ENCODE measurements at places on chromosomes 12 and 14.

DNA sequence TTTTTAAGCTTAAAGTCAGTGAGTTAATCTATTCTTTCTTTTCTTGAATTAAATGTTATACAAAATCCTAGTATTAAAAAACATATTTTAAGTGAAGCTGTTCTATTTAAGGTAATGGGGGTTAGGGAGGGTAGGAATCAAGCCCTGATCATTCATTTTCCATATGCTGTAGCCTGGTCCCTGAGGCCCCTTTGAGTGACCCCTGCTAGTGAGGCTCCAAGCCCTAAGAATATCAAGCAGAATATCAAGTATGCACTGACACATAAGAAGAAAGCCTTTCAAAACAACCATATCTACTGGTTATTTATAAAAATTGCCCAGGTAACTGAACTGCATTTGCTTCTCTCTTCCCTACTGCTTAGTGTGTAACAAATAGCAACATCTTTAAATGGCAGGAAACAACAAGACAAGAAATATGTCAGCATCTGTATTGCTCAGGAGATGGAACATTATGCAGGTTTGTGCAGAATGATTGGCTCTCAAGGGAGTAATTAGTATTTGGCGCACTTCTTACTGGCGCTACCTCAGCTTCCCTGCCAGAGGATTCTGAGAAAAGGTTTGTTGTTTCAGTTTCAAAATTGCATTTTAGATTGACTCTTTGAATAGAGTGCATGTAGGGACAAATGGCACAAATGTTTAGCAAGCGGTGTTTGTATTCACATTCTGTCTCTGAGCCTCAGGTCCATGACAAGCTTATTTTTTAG, 223.0 kb downstream of the DUSP6 start:
- H3K4me1 ChIP-seq: no peaks in the 10 kb centered on the region
- H3K27me3 ChIP-seq: no peaks in the 10 kb centered on the region
- no peak overlapping the region for H3K27ac ChIP-seq
- H3K36me3 ChIP-seq: no peaks in the 10 kb centered on the region

GRCh38 chr12:57270966-57271470, 20.0 kb upstream of the STAC3 start:
- no peaks in the 10 kb centered on the region for H3K27me3 ChIP-seq
- H3K27ac ChIP-seq: no peak overlapping the region
- no peaks in the 10 kb centered on the region for H3K4me1 ChIP-seq
- H3K4me3 ChIP-seq: no peak overlapping the region
- no peaks in the 10 kb centered on the region for H3K36me3 ChIP-seq

DNA sequence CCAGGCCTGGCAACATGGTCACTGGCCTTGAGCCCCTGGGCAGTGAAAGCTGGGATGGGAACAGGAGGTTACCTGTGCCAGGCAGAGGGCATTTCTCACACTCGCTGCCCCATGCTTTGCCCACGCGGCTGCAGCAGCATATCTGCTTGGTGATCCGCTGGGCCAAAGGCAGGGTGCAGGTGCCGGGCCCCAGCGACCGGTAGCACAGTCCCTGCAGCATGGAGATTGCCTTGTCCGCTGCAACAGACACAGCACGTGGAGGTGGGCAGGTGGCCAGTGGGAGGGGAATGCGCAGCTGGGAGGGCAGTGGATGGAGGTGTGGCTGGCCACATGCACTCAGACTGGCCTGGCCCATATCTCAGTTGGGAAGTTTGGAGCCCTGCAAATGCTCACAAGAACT, 35.3 kb downstream of the ISCA2 start:
- H3K4me1 ChIP-seq: peaks cover 3% of the 10 kb centered on the region
- H3K4me3 ChIP-seq: no peak overlapping the region
- ATAC-seq: no peak

DNA sequence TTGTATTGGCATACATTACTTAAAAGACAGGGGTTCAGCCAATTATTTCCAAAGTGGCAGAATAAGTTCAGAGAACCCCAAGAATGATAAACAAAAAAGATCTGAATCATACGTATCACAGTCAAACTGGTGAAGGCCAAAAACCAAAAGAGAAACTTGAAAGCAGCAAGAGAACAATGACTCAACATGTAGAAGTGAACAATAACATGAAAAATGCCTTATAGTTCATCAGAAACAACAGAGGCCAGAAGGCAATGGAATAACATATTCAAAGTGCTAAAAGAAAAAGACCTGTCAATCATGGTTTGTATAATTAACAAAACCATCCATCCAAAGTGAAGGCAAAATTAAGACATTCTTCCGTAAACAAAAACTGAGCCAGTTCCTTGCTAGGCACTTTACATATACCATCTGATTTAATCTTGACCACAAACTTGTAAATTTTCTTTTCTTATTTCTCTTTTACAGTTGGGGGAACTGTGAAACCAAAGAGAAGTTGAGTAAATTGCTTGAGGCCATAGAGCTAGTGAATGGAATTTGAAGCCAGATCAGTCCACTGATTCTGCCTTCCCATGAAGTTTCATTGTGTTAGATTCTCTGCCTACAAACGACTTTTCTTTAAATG, 232.1 kb upstream of the SEL1L start:
- H3K27me3 ChIP-seq: no peaks in the 10 kb centered on the region
- H3K36me3 ChIP-seq: no peaks in the 10 kb centered on the region
- no peak overlapping the region for H3K4me3 ChIP-seq
- no peaks in the 10 kb centered on the region for H3K4me1 ChIP-seq
- H3K27ac ChIP-seq: no peak overlapping the region

DNA sequence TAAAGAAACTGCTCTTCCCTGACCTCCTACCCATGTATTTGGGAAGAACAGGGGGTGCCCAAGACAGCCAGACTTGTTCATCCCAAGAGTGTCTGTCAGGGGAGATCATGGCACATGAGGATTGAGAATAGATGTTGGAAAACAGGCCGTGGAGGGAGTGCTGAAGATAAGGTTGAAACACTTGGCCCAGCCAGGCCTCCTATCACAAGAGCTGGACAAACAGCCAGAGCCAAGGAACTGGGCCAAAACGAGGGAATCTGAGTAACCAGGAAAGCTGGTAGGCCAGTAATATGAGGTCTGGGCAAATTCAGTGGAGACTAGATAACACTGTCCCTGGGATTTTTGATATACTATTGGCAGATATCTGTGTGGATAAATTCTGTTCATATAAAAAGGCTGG, 161.7 kb downstream of the TMX1 start:
- H3K27ac ChIP-seq: peak overlapping the region; percentile 75
- H3K36me3 ChIP-seq: no peaks in the 10 kb centered on the region
- H3K4me3 ChIP-seq: no peak overlapping the region
- H3K27me3 ChIP-seq: no peaks in the 10 kb centered on the region
- ATAC-seq: no peak

GRCh38 chr14:98946940-98947339, 325.1 kb downstream of the BCL11B start:
- H3K27me3 ChIP-seq: no peaks in the 10 kb centered on the region
- peaks cover 3% of the 10 kb centered on the region for H3K4me1 ChIP-seq
- H3K27ac ChIP-seq: no peak overlapping the region
- H3K4me3 ChIP-seq: no peak overlapping the region
- ATAC-seq: peak; percentile 56

DNA sequence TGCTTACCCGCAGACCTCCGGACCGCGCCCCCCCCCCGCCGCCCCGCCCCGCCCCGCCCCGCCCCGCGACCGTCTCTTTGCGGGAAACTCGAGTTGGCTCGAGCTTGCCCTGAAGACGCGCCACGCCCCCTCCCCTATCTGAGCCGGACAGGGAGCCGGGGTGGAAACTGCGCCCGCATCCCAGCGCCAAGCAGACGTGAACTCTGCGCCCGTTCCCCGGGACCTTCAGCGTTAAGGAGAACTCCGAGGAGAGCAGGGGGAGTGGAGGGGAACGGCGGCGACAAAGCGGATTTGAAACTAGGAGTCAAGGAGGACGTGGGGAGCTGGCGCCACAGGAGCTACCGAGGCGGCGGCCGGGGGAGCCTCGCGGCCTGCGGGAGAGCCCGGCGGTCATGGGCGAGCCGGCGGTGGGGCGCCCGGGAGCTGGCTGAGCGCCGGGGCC, at the start of gene KCNK13:
Gene KCNK13 (plus strand): TSS at position 310 of the 442 bp plus-strand sequence. CDS start 212 bp downstream, outside the sequence.
- no peaks in the 10 kb centered on the region for H3K36me3 ChIP-seq
- no peaks in the 10 kb centered on the region for H3K4me1 ChIP-seq
- H3K27ac ChIP-seq: no peak within 1 kb of the TSS
- ATAC-seq: no peak
- H3K27me3 ChIP-seq: peaks cover 90% of the 10 kb centered on the region
- H3K4me3 ChIP-seq: peak within 1 kb of the TSS; percentile 15

DNA sequence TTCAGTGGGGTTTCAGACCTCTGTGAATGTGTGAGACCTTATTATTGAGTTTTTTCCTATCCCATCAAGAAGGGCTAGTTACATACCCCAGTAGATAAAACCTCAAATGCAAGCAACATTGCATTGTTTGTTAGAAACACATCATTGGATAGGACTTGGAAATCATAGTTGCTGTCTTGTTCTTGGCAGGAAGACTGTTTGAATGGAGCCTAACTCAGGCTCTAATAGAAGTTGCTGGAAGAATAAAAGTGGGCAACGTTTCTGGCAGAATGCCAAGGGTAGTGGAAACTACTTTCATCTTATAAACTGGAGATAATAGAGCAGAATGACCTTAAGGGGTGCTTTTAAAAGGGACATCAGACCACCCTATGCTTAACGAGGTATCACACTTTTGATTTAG, 9.9 kb upstream of the PTHLH start:
- no peak overlapping the region for H3K4me3 ChIP-seq
- H3K27me3 ChIP-seq: peaks cover 6% of the 10 kb centered on the region
- H3K36me3 ChIP-seq: no peaks in the 10 kb centered on the region

DNA sequence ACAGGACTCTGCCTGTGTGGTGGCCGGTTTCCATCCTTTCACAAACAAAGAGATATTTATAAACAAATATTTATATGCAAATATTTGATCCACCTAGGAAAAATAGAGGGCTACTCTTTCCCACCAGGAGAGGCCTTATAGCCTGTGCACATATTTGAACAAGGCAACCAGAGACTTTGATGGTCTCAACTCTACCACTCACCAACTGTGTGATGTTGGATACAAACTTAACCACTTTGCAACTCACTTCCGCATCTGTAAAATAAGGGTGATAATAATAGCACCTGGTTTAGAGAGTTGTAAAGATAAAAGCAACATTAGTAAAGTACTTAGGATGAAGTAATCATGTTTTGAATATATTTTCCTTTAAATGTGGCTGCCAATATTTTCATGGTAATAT, 1.5 kb upstream of the CLEC12A start:
- H3K27ac ChIP-seq: no peak overlapping the region
- no peaks in the 10 kb centered on the region for H3K4me1 ChIP-seq
- no peaks in the 10 kb centered on the region for H3K36me3 ChIP-seq
- H3K27me3 ChIP-seq: no peaks in the 10 kb centered on the region

- ATAC-seq: peak; percentile 37
- peaks cover 11% of the 10 kb centered on the region for H3K4me1 ChIP-seq
- H3K27ac ChIP-seq: no peak overlapping the region
- no peaks in the 10 kb centered on the region for H3K27me3 ChIP-seq
- H3K4me3 ChIP-seq: no peak overlapping the region
Measured at GRCh38 chr12:47867495-47867941, 37.3 kb downstream of the VDR start.

- no peaks in the 10 kb centered on the region for H3K27me3 ChIP-seq
- no peak overlapping the region for H3K4me3 ChIP-seq
- H3K27ac ChIP-seq: no peak overlapping the region
- no peak for ATAC-seq
Measured at GRCh38 chr12:88062474-88062873, 33.3 kb upstream of the C12orf50 start.

DNA sequence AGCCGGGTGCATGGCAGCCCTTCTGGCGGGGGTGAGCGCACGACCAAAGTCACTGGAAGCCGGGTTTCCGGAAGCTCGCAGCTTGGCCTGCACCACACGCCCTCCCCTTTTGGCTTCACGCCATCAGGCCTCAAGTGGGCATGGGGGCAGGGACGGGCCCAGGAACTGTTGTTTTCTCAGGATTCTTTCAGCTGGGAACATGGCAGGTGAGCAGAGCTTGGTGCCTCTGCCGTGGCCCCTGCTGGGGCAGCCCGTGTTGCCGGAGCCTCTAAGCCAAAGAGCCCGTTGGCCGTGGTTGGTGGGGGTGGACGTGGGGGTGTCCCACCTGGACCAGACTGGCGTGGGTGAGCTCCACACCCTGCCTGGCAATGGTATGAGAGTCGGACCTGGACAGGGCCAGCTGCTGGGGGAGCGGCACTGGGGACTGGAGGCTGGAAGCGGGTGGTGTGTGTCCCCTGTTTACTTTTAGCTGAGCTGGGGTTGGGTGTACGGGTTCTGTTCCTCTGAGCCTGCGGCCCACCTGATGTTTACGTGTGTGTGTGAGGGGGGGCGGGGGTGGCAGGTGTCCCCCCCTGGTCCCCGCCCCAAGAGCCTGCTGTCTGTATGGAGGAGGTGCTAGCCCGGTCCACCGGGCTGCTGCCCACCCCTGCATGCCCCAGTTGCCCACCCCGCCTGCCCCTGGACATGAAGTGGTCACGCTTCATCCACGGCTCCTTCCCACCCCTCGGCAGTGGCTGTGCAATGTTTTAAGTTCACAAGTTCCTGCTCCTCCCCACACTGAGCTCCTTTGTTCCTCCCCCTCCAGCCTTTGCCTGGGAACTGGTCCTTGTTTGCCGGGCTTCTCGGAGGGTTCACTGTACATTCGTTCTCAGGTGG, 28.7 kb upstream of the PLD4 start:
- H3K36me3 ChIP-seq: peaks cover 17% of the 10 kb centered on the region
- H3K27me3 ChIP-seq: no peaks in the 10 kb centered on the region
- H3K4me1 ChIP-seq: peaks cover 27% of the 10 kb centered on the region
- ATAC-seq: no peak
- H3K27ac ChIP-seq: peak overlapping the region; percentile 6

- H3K36me3 ChIP-seq: no peaks in the 10 kb centered on the region
- no peaks in the 10 kb centered on the region for H3K4me1 ChIP-seq
- no peaks in the 10 kb centered on the region for H3K27me3 ChIP-seq
- no peak for ATAC-seq
- H3K4me3 ChIP-seq: no peak overlapping the region
Measured at GRCh38 chr14:42149609-42150261, 543.1 kb downstream of the LRFN5 start.

GRCh38 chr14:96751505-96751904, 45.7 kb upstream of the VRK1 start:
- no peak overlapping the region for H3K27ac ChIP-seq
- H3K4me3 ChIP-seq: no peak overlapping the region
- H3K36me3 ChIP-seq: no peaks in the 10 kb centered on the region
- ATAC-seq: no peak
- no peaks in the 10 kb centered on the region for H3K4me1 ChIP-seq
